Vagina (tissue), 2 donors: ENCODE measurements at places on chromosomes 4 and X.

- DNase-seq, result no peak
- no peaks in the 10 kb centered on the region for H3K4me1 ChIP-seq
- no peaks in the 10 kb centered on the region for H3K36me3 ChIP-seq
- H3K27ac ChIP-seq, result no peak overlapping the region
- H3K4me3 ChIP-seq, result no peak overlapping the region
Measured at GRCh38 chrX:13232484-13232883, 87.4 kb downstream of the ATXN3L start.

DNA sequence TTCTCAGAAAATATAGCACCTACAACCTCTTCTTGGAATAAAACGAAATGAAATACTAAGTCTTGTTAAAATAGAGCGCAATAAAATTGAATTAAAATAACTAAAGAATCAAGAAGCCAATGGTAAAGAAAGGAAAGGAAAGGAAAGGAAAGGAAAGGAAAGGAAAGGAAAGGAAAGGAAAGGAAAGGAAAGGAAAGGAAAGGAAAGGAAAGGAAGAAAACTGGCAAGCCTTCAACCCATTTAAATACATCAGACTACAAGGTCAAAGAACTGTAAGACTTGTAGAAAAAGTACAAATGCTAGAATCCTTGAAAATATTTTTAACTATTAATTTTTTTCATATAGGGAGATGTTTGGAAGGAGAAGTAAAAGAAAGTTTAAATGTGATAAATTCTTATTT, 372.1 kb downstream of the IQCM start:
- H3K27me3 ChIP-seq, result no peaks in the 10 kb centered on the region
- H3K4me3 ChIP-seq, result no peak overlapping the region
- no peaks in the 10 kb centered on the region for H3K36me3 ChIP-seq
- DNase-seq, result no peak

- H3K27ac ChIP-seq, result no peak overlapping the region
- no peaks in the 10 kb centered on the region for H3K4me1 ChIP-seq
- no peak for DNase-seq
- no peaks in the 10 kb centered on the region for H3K36me3 ChIP-seq
- H3K4me3 ChIP-seq, result no peak overlapping the region
Measured at GRCh38 chr4:4204401-4204745, 22.4 kb downstream of the OTOP1 start.

GRCh38 chr4:7330031-7330596, 104.6 kb downstream of the PSAPL1 start:
- no peak overlapping the region for H3K27ac ChIP-seq
- no peaks in the 10 kb centered on the region for H3K27me3 ChIP-seq
- no peak for DNase-seq
- H3K4me3 ChIP-seq, result no peak overlapping the region
- peaks cover 47% of the 10 kb centered on the region for H3K4me1 ChIP-seq

GRCh38 chr4:69196209-69196965, 18.2 kb downstream of the UGT2B11 start:
- no peak for DNase-seq
- no peaks in the 10 kb centered on the region for H3K4me1 ChIP-seq
- no peak overlapping the region for H3K4me3 ChIP-seq

DNA sequence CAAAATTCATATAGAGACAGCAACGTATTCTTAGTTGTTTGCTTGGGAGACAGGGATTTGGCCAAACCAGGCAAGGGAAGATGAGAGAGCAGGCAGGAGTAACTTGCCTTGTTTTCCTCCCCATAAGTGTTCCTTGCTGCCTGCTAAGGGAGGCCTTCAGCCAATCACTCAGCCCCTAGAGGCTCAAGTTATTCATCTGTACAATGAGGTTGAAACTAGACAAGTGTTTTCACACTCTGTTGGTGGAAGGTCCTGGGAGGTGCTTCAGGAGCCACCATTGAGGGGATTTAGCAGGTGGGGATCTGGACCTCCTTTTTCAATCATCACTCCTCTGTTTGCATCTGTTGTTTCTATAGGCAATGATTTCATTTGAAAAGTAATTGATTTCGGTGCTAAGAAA, 23.6 kb upstream of the HMGB3 start:
- H3K27ac ChIP-seq, result no peak overlapping the region
- no peak for DNase-seq
- no peaks in the 10 kb centered on the region for H3K27me3 ChIP-seq
- H3K36me3 ChIP-seq, result no peaks in the 10 kb centered on the region

DNA sequence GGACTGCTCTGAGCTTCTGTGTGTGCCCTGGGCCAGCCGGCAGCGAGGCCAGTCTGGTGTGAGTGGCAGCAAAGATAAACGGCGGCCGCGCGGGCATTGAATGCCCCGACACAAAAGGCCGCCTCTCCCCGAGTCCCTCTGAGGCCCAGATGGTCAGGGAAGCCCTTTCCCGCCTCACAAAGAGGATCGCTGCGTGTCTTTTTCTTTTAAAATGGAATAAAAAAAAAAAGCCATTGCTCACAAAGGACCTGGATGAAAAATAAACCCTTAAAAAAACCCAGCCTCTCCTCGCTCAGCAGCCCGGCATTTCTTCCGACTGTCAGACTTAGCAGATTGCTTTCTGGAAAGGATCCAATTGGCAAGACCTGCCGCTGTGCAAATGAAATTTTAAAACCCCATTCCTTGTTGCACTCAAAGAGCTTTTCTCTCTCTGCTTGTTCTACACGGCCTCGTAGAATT, 578.7 kb downstream of the BCOR start:
- H3K27me3 ChIP-seq, result no peaks in the 10 kb centered on the region
- no peak overlapping the region for H3K27ac ChIP-seq
- no peaks in the 10 kb centered on the region for H3K36me3 ChIP-seq
- H3K4me1 ChIP-seq, result no peaks in the 10 kb centered on the region

GRCh38 chrX:2226182-2226581, 274.6 kb downstream of the DHRSX start:
- no peak overlapping the region for H3K4me3 ChIP-seq
- H3K4me1 ChIP-seq, result no peaks in the 10 kb centered on the region
- H3K27me3 ChIP-seq, result no peaks in the 10 kb centered on the region
- peaks cover 2% of the 10 kb centered on the region for H3K36me3 ChIP-seq

- no peak overlapping the region for H3K27ac ChIP-seq
- no peak for DNase-seq
- no peaks in the 10 kb centered on the region for H3K4me1 ChIP-seq
Measured at GRCh38 chr4:73434311-73434710, 1.7 kb upstream of the AFP start.

- H3K36me3 ChIP-seq, result no peaks in the 10 kb centered on the region
- DNase-seq, result no peak
- no peak overlapping the region for H3K27ac ChIP-seq
- H3K27me3 ChIP-seq, result no peaks in the 10 kb centered on the region
- no peaks in the 10 kb centered on the region for H3K4me1 ChIP-seq
Measured at GRCh38 chr4:116374815-116375214, 710.6 kb downstream of the TRAM1L1 start.

GRCh38 chrX:152658302-152658701, 20.6 kb downstream of the GABRQ start:
- no peak overlapping the region for H3K27ac ChIP-seq
- no peaks in the 10 kb centered on the region for H3K27me3 ChIP-seq
- no peaks in the 10 kb centered on the region for H3K36me3 ChIP-seq
- DNase-seq, result no peak
- no peaks in the 10 kb centered on the region for H3K4me1 ChIP-seq

DNA sequence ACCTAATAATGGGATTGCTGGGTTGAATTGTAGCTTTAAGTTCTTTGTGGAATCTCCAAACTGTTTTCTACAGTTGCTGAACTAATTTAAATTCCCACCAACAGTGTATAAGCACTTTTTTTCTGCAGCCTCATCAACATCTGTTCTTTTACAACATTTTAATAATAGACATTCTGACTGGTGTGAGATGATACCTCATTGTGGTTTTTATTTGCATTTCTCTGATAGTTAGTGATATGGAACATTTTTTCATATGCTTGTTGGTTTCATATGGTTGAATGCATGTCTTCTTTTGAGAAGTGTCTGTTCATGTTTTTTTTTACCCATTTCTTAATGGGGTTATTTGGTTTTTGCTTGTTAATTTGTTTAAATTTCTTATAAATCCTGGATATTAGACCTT, 1718.9 kb downstream of the C4orf33 start:
- H3K27ac ChIP-seq, result no peak overlapping the region
- no peak for DNase-seq
- no peaks in the 10 kb centered on the region for H3K4me1 ChIP-seq

- DNase-seq, result no peak
- no peaks in the 10 kb centered on the region for H3K4me1 ChIP-seq
- H3K4me3 ChIP-seq, result no peak overlapping the region
Measured at GRCh38 chr4:78754872-78755271, 21.3 kb upstream of the BMP2K start.

DNA sequence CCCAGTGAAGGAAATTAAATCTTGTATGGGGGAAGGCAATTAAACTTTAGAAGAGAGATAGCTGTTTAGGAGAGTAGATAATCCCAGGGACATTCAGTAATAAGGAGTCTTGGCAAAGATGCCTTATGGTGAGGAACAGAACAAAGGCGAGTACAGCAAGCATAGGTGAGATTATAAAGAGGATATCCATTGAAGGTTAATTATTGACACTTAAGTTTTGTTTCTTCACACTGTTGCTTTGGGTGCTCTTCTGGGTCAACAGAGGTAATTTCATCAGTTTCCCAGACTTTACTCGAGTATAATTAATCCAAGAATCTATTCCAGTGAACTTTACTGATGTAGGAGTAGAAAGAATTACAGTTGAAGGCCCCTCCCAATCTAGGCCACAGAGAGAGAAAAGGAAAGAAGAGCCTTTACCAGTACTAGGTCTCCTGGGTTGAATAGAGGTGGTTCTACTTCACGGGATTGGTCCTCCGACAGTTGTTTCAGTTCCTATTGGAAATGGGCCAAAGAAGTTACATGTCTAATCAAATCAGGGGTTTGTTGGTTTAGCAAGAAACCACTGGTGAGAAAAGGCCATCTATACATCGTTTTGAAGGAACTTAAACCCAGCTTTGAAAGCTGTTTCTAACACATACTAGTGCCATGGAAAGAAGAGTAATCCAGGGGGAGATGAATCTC, 27.2 kb downstream of the EPGN start:
- H3K27me3 ChIP-seq, result no peaks in the 10 kb centered on the region
- no peak overlapping the region for H3K27ac ChIP-seq
- no peaks in the 10 kb centered on the region for H3K36me3 ChIP-seq
- DNase-seq, result no peak
- H3K4me3 ChIP-seq, result no peak overlapping the region

- H3K27me3 ChIP-seq, result no peaks in the 10 kb centered on the region
- H3K27ac ChIP-seq, result no peak overlapping the region
- peaks cover 5% of the 10 kb centered on the region for H3K4me1 ChIP-seq
- H3K36me3 ChIP-seq, result no peaks in the 10 kb centered on the region
- H3K4me3 ChIP-seq, result no peak overlapping the region
Measured at GRCh38 chrX:53445977-53446376, 11.8 kb upstream of the HSD17B10 start.

GRCh38 chr4:30833206-30833605, 113.0 kb downstream of the PCDH7 start:
- no peak for DNase-seq
- no peaks in the 10 kb centered on the region for H3K27me3 ChIP-seq
- no peaks in the 10 kb centered on the region for H3K36me3 ChIP-seq
- no peaks in the 10 kb centered on the region for H3K4me1 ChIP-seq

GRCh38 chrX:124986284-124986683, 333.4 kb upstream of the TEX13C start:
- DNase-seq, result no peak
- no peaks in the 10 kb centered on the region for H3K27me3 ChIP-seq
- no peaks in the 10 kb centered on the region for H3K36me3 ChIP-seq
- H3K4me3 ChIP-seq, result no peak overlapping the region
- no peak overlapping the region for H3K27ac ChIP-seq

DNA sequence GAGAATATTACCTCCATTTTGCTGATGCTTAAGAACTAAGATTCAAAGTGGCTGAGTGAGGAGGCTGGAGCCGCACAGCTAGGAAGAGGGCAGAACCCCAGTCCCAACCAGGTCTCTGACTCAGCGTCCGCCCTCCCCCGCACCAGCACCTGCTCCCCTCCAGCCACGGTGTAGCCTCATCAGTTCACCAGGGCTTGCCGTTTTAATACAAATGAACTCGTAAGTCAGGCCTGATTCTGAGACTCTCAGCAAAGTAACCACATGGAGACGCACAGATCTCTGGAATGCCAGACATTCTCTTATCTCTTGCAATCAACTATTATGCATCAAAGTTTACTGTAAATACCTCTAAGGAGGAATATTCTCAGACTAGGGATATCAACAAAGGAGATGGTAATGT, 52.4 kb downstream of the ENPP6 start:
- H3K27ac ChIP-seq, result no peak overlapping the region
- peaks cover 5% of the 10 kb centered on the region for H3K4me1 ChIP-seq
- H3K36me3 ChIP-seq, result no peaks in the 10 kb centered on the region
- no peak for DNase-seq
